GM19239 (cell line): ENCODE measurements at places on chromosomes 2 and 18.

GRCh38 chr2:234955971-234956509, 4.2 kb downstream of the SH3BP4 start:
- DNase-seq, result no peak

- DNase-seq, result no peak
Measured at GRCh38 chr2:207729465-207729998, 18.1 kb downstream of the CCNYL1 start.

DNA sequence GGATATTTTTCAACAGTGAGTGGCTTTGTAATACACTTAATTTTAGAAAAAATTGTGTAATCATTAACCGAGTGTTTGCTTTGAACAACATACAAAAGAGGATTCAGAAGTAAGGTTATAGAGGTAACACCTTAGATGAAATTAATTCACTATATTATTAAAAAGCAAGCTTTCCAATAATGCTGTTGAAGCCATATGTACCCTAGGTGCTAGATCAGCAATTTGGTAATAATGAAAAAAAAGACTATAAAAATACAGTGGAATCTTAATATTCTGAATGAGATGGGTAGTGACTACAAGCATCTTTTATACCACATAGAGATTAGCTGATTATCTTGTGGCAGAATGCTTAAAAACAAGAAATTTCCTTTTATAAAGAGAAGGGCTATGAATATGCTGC, 115.1 kb upstream of the FAM136A start:
- no peak for DNase-seq

DNA sequence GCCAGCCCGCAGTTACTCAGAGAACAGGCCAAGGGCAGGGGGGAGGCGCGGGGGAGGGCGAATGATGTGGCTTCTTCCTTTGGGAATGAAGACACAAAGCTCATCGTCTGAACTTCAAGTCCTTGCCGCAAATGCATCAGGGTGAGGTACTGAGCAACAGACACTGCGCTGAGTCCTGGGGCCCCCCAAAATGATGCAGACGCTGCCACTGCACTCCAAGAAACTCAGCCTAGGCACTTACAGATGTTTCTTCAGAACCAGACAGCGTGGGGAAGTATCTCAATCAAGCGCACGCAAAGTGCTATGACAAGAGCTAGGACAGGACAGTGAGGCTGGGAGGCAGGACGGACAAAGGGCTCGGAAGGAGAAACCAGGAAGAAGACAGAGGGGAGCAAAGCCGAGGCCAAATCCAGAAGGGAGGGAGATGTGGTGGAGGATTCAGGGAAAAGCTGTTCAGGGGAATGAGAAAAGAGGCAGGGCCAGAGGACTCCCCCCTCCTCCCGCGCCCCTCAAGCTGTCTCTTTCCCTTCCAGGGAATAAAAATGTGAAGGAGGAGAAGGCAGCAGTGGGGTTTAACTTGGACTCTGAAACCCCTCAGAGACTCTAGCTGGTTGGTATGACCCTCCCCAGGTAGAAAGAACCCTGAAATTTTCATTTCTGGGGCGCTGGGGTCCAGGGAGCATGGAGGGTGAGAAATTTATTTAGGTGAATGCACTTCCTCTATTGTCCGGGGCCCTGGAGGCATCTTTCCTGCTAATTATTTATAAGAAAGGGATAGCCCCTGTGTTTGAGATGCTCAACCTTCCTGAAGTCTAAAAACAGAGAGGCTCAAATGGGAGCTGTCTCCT, 34.9 kb downstream of the CIB4 start:
- DNase-seq, result no peak

DNA sequence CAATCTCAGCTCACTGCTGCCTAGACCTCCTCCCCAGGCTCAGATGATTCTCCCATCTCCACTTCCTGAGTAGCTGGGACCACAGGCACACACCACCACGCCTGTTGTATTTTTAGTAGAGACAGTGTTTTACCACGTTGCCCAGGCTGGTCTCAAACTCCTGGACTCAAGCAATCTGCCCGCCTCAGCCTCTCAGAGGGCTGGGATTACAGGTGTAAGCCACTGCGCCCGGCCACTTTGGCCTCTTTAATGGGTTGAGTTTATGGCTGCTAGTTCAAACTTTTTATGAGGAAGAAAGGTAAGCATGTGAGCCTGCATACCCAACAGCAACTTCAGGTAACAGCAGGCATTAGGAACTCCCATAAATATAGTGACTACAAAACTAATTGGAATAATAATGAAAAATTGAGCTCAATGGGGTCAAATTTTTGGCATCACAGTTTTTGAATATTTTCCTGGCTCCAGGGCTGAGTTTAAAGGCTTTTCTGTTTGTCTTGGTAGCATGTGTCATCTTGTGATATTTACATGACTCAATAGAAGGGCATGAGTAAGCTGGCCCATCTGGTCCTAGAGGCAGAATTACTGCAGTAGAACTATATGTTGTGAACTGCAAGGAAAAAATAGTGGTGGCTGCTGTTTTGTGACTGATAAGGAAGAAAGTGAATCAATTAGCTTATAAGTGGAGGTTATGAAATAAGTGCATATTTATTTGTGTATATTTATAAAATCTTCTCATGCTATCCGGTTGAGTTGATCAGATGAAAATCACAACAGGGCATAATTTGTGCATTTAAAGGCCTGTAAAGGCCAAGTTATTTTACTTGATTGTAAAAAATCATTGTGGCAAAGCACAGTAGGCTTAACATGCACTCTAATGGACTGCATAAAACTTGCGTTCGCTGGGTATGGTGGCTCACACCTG, 24.8 kb downstream of the GALM start:
- DNase-seq, result no peak

DNA sequence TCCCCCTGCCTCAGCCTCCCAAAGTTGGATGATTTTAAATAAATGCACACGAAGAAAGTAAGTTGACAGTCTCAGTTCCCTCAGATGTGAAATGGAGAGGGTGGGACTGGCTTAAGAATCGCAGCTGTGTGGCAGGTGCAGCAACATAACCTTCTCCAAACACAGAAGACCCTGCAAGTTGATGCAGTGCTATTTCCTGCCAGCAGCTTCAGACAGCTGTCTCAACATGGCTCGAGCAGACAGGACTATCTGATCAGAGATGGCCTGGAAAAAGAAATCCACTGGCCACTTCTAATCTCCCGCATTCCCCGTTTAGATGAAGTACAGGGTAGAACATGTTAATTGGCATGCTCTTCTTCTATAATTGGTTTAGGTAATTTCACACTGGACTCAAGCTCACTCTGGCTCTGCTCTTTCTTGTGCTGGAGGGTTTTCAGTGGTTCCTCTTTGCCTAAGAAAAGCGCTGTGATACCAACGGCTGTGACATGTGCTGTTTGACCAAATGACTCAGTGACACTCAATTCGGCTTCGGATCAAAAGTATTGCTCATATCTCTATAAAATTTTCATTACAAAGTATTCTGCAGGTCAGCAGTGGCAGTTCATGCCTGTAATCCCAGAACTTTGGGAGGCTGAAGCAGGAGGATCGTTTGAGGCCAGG, 40.2 kb downstream of the MYOM1 start:
- peak; percentile 35 for DNase-seq

DNA sequence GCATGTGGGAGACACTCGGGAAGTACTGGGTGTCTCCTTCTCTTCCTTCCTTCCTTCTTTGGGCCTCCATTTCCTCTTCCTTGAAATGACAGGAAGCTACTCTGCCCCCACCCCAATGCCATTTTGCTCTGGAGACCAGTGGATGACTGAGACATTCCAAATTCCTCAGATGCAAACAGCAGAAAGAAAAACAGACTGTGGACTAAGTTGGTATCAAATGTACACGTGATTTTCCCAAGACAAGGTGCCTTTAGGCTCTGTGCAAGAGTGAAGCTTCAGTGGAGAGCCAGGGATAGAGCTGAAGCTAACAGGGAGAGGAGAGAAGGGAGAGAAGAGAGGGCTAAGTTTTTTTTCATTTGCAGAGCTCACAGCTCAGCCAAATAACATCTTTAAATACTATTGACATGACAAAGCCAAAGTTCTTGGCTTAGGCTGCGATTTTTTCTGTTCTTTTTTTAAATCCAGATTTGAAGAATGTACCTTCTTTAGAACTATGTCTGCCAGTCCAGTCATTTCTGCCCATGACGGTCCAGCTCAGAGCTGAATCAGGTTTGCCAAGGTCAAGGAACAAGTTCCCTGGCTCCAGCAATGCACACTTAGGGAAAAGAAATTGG, 84.5 kb upstream of the LCLAT1 start:
- no peak for DNase-seq

DNA sequence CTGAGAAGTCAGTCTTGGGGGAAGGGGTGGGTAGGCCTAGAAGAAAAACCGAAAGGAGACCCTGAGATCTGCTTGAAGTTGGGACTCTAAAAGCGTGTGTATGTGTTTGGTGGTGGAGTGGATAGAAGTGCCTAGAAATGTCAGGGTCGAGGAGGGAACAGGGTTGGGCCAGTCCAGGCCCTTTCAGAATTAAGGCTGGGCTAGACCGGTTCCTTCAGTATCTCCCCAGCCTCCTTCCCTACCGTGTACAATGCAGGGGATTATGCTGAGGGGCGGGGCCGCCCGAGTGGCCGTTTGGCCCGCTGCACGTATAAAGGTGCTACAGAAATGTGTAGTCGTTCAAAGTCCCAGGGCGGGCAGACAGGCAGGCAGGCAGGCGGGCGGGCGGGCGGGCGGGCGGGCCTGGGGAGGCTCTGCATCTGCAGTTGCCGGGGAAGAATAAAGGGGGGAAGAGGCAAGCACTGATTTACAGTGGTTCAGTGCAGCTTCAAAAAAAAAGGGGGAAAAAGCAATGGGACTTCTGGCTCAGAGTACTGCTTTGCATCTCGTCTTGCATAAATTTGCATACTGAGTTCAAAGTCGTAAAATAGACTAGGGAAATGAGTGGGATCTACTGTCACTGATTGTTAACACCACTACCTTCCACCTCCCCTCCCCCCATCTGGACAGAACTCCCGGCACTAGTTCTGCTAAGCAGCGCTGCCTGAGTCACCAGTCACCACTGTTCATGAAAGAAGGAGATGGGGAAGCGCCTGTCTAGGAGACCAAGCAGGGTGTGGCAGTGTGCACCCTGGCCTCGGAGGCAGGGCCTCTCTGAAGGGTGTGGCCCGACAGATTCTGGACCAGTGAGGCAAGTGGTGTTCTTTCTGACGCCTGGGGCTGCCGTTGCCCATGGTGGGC, 3.6 kb downstream of the IGFBP2 start:
- DNase-seq, result no peak

GRCh38 chr2:142871396-142871795, 6.1 kb upstream of the KYNU start:
- DNase-seq, result no peak

GRCh38 chr2:231362555-231363184, 32.8 kb upstream of the B3GNT7 start:
- DNase-seq, result no peak

DNA sequence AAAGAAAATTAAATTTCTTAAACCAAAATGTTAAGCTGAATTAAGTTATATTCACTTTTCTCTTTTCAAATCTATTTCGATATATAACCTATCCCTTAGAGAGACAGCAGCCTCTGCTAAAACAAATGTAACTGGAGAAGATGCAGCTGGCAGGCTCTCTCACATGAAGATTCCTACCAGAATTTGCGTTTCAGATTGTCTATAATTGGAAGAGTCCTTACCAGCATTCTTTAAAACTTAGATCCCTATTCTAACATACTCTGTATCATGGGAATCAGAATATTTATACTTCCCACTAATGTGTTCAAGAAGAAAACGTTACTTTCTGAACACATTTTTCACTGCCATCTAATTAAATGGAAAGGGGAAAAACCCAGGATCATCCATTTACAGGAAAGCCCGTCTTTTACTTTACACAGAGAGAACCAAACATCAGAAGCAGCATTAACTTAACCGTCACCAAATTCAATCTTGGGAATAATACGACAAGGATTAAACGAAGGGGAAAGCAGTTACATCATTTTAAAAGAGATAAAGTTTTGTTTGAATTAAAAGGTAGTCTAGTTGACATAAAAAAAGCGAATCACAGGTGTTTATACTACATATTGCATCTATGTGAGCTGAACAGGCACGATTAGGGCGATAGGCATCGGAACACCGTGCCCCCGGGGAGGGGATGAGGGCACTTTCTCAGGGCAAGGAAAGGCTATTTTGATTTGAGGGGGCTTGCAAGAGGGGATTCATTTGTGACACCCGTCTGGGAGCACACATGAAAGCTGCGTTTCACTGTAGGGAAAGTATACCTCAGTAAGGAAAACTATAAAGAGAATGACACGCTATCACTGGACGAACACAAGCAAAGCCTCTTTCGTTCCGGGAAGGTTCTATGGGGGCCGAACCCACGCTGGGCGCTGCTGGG, 1.3 kb downstream of the PTPN2 start:
- DNase-seq, result no peak

DNA sequence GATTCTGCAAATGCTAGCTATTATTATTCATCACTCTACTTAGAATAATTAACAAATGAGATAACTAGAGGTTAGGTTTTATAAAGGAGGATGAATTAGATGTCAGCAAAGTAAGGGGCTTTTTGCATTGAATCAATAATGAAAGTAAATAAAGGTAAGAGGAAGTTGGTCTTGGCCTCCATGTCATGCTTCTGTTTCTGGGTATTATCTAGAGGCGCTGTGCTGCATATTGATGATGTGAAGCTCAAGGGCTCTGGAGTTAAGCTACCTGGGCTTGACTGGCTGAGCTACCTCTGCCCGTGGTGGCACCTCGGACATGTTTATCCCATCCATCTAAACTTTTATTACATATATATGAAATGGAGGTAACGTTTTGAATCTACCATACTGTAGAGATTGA, 350.9 kb downstream of the PARD3B start:
- no peak for DNase-seq
